Stimulated activated CD4-positive, alpha-beta T cell treated with anti-CD3 and anti-CD28 coated beads, Interleukin-1b, Interleukin-23, amount 100 ng/mL, for 24 hours (primary cell): ENCODE measurements at places on chromosomes 5 and 9.

DNA sequence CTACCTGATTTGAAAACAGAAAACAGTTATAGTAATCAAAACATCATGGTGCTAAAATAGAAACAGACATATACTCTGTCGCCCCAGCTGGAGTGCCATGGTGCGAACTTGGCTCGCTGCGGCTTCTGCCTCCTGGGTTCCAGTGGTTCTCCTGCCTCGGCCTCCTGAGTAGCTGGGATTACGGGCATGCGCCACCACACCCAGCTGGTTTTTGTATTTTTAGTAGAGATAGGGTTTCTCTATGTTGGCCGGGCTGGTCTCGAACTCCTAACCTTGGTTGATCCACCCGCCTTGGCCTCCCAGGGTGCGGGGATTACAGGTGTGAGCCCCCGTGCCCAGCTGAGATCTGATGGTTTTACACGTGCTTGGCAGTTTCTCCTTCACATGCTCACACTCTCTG lies 495.9 kb downstream of the ANXA1 start:
- no peak for DNase-seq

DNA sequence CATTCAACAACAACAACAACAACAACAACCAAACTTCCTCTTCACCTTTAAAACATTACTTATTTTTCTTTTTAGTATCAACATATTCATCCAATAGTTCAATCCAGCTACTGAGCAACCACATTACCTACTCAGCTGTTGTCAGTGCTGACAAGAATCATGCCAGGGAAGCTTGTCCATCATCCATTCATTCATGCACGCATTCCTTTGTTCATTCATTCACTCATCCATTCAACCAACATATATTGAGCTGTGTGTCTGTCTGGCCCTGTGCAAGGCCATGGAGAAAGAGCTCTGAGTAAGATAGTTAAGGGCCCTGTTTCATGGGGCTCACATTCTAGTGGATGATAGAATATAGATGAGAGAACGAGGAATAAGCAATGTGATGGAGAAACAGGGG lies 80.2 kb upstream of the TBC1D2 start:
- no peak for DNase-seq

DNA sequence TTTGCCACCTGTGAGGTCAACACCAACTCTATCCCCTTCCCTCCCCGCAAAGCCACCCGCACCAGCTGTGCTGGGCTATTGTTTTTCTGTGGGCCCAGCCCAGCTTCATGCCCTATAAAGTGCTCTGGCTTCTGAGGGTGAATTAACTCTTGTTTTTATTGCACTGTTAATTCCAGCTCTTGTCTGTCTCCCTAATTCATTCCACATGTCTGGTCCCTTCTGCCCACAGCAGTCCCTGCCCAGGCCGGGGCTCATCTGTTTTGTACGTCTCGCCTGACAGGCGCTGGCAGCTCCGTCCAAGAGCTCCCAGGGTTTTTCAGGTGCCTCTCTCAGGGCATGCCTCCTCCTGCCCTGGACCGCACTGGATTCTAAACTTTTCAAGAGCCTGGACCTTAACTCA lies 118.9 kb downstream of the PDZD2 start:
- DNase-seq, result no peak

DNA sequence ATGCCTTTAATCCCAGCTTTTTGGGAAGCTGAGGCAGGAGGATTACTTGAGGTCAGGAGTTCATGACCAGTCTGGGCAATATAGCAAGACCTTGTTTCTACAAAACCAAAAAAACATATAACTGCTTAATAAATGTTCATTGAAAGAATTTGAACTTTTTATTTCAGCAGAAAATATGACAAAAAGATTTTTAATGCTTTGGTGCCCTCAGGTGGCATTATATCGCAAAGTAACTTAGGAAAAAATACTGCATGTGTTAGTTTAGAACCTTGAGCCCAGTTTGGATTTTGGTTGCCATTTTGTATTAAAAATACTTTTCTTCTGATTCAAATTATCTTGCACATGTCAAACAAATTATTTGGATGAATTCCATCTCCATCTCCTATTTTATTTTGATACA lies 103.2 kb downstream of the GPBP1 start:
- DNase-seq, result no peak

GRCh38 chr5:119930490-119930889 lies 301.1 kb downstream of the FAM170A start:
- no peak for DNase-seq

DNA sequence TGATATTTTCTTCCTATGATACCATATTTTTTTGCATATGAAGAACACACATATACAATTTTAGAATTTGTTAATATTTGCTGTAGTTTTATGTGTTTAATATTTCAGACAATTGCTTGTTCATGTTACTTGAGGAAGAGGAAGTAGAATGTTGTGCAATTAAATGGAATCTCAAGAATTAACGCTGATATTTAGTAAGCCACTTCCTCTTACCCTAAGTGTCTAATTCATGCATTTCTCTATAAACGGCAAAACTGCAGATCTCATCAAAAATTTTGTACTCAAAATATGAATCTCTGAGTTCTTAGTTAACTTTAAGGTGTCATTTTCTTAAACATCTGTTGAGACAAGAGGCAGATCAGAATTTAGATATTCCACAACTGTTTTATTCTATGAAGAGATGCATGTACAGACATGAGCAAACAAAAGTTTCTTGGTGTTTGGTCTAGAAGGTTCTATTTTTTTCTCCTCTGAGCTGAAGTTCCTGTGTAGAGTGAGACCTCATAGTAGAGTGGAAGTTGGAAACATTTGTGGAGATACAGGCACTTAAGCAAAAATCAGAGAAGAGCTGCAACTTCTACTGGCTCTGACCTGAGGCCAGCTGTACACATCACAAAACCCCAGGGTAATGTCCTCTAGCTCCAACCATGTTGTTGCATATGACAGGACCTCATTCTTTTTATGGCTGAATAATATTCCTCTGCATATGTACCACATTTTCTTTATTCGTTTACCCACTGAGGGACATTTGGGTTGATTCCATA lies 16.6 kb upstream of the TGFBI start:
- DNase-seq, result no peak

GRCh38 chr5:73442996-73443627 lies 5.5 kb downstream of the FOXD1 start:
- no peak for DNase-seq

GRCh38 chr5:96795626-96796025 lies 12.1 kb downstream of the ERAP1 start:
- DNase-seq, result no peak

DNA sequence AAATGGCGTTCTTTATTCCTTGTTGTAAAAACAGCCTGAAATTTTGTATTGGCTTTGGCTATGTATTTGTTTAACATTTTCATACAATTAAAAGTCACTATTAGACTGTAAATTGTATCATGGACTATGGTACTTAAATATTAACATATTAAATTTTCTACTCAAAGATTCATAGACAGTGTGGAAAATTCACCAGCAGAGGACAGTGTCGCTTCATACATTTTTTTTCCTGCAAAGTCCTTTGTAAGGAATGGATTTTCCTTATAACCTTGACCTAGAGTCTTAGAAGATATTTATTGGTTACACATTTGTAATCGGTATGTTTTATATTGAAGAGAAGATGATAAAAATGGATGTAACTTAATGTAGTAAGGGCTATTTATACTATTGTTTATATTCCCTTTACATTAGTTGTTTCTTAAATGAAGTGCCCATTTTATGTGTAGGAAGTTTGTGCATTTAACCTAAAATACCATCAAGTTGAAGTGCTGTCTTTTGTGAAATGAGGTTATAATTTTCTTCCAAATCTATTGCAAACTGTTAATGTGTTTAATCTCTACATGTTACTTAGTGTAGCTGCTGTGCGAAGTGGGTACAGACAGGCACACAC lies 150.1 kb downstream of the KDM4C start:
- no peak for DNase-seq

DNA sequence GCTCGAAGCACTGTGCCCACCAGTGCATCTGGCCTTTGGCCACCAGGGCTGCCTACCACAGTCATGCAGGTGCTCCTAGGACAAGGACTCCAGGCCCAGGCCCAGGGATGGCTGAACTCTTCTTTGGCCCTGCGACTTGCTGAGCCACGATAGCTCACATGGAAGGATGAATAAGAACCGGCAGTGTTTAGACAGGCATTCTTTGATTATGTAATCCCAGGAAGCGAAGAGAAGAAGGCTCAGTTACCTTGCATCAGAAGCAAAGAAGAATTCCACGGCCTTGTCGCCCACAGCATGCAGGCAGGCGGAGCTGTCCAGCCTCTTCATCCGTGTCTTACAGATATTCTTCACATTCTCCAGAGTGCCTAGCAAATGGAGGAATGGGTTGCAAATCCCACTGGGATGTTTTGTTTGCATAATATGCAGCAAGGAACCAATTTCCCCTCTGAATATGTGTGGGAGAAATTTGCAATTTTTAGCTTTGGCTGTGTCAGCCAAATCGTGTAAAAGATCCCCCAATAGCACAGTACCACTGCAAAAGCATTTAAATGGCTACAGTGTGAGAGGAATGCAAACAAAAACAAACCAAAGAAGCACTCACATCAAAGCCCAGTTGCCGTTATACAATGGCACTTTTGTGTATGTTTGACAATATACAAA lies 29.1 kb downstream of the GFPT2 start:
- DNase-seq, result no peak

DNA sequence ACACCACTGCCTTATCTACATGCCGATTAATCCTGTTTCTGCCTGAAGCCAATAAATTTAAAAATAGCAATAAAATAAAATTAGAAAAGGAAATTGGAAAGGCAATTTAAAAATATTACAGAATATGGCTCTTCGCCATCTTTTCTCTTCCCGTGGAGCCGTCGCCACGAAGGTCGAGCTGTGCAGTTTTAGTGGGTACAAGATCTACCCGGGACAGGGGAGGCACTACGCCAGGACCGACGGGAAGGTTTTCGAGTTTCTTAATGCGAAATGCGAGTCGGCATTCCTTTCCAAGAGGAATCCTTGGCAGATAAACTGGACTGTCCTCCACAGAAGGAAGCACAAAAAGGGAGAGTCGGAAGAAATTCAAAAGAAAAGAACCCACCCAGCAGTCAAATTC lies 41.7 kb upstream of the SMC5 start:
- DNase-seq, result no peak

DNA sequence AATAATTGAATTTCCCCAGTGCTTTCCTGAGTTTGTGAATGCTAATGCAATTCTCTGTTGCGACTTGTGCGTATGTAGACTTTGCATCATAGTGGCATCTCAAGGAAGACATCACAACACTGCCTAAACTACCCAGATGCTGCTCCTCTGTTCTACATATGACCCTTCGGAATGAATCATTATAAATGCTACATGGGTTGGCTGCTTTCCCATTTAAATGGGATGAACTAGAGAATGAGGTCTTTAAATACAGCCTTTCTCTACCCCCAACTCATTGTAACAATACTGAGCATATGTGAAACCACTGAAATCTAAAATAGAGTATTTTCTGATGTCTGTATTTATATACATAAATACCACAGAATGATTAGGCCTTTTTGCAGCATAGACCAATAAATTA lies 136.6 kb upstream of the ICE1 start:
- DNase-seq, result no peak

DNA sequence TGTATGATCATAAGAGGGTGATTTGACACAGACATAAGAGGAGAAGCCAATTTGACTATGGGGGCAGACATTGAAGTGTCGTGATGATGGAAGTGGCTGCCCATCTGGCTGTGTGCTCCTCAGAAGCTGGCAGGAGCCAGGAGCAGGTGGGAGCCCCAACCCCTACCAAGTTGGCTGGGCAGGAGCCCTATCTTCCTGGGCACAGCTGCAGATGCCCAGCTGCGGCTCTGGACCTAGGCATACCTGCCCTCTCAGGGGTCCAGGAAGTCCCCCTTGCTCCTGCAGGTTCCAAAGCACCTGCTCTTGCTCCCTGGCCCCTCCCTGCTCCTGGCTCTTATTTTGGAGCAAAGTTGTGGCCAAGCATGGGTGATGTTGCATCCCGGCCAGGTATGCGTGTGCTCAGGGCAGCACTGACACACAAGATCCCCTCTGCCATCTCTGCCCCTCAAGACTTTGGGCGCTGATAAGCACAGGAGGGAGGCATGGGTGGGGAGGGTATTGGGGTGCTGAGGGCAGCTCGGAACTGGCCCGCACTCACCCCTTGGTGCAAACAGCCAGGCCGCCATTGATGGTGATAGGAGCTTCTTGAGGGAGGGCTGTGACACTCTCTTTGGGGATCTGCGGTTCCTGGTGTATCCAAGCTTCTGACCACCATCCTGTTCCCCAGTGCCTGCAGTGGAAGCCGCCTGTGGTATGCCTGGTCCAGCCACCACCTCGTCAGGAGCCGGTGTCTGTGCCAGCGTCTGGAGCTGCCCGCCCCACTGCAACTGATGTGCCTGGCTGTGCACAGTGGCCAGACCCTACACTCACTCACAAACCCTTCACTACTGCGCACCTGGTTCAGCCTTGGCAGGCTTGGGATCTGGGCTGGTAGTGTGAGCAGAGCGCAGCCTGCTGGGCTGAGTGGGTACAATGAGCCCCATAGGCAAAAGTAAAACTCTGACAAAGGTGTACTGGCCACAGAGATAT lies 230.9 kb downstream of the CDH9 start:
- DNase-seq, result no peak

DNA sequence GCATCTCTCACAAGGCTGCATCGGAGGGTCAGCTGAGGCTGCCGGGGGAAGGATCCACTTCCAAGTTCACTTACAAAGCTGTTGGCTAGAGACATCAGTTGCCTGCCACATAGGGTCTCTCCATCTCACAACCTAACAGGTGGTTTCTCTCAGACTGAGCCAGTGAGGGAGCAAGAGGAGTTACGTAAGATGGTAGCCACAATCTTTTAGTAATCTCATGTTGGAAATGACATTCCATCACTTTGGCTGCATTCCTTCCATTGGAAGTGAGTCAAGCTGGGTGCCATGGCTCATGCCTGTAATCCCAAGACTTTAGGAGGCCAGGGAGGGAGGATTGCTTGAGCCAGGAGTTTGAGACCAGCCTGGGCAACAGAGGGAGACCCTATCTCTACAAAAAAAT lies 7.4 kb upstream of the GRK6 start:
- DNase-seq, result no peak

DNA sequence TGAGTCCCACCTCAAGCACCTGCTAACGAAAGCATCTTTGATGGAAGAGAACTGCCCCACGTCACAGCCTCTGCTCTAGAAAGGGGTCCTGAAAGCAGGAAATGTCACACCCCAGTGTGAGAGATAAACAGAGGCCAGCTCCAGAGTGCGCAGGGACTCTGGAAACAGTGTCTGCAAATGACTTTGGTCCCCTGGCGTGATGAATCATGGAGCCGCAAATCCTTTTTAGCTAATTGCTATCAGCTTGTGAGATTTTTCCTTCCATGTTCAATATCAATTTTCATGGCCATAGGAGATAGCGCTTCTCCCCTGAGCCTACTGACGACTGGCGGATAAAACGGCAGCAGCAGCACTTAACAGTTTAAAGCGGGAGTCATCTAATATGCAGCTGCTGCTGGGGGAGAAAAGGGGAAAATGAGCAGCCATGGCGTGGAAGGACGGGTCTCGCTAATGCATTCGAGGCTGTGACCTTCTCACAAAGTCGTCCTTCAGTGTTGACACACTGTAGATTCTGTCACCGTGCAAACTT lies 209.6 kb upstream of the IRX1 start:
- no peak for DNase-seq

DNA sequence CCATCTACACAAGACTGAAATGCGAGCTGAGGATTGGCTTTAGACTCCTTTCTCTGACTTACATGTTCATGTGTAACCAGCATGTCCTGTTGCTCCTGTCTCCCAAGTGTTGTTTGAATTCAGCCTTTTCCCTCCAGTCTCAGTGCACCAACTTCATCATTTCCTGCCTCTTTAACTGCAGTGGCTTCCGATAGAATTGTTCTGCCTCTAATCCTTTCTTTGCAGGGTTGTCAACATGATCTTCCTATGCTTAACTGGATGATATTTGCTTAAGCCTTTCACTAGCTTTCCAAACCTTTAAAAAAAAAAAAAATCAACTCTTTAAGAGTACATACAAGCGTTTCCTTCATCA lies 6.7 kb upstream of the FYB1 start:
- DNase-seq, result no peak
